Activated CD8-positive, alpha-beta T cell treated with anti-CD3 and anti-CD28 coated beads, Interleukin-2, amount 10 ng/mL, durations not matched to agents 7 days and 5 days (primary cell): ENCODE measurements at places on chromosomes 11 and 22. TPM values are rescaled to one million over a fixed set of nuclear protein-coding genes. Genes with fewer than 3 reads are reported as not detected.

The OLFML1 gene
- not detected for total RNA-seq

DNA sequence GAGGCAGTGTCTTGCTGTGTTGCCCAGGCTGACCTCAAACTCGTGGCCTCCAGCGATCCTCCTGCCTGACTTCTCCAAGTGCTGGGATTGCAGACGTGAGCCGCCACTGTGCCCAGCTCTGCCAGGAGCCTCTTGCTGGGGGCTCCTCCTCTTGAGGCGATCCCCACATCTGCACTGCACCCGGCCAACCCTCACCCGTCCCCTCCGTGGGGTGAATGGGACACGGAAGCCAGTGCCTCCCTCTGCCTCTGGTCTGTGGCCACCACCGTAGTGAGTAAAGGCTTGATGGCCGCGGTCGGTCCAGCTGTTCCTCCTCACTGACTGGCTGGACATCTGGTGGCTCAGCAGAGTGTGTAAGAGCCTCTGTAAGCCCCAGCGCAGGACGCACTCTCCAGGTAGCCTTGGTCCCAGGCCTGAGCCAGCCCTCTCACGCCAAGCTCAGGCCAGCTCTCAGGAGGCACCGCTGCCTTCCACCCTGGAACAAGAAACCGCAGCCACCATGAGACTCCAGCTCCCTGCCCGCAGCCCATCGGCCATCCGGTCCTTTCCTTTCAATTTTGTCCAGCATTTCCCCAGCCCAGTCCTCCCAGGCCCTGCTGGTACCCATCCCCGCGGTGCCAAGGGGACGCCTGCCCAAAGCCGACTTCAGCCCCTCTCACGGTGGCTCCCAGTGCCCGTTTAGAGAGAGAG, 100.3 kb downstream of the BRD1 start:
- no peak overlapping the region for H3K27ac ChIP-seq
- H3K4me1 ChIP-seq, result peaks cover 20% of the 10 kb centered on the region
- no peak for DNase-seq
- no peaks in the 10 kb centered on the region for H3K36me3 ChIP-seq

DNA sequence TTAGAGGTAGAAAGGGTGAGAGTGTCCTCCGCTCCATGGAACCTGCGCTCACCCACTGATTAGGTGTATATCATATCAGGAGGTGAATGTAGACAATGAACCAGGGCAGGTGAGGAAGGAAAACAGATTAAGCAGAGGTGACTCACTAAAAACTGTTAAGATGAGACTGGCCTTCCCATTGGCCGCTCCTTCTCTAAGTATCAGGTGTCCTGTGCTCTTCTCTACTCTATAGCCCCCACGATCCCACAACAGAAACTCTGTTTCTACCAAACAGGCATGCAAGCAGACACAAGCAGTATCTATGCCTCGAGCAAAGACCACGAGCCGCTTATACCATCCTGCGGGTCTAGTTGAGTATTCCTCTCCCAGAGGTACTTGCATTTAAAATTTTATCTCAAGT, 103.1 kb downstream of the SNX19 start:
- H3K27ac ChIP-seq, result no peak overlapping the region
- H3K4me1 ChIP-seq, result no peaks in the 10 kb centered on the region
- DNase-seq, result no peak
- no peaks in the 10 kb centered on the region for H3K36me3 ChIP-seq

GRCh38 chr11:120043328-120043945, 94.5 kb downstream of the TRIM29 start:
- no peak overlapping the region for H3K4me3 ChIP-seq
- DNase-seq, result no peak
- H3K27ac ChIP-seq, result no peak overlapping the region
- peaks cover 11% of the 10 kb centered on the region for H3K27me3 ChIP-seq

GRCh38 chr11:44550123-44550522, 15.3 kb upstream of the CD82 start:
- H3K27ac ChIP-seq, result no peak overlapping the region
- no peak for DNase-seq
- no peaks in the 10 kb centered on the region for H3K36me3 ChIP-seq
- peaks cover 9% of the 10 kb centered on the region for H3K27me3 ChIP-seq
- H3K4me1 ChIP-seq, result no peaks in the 10 kb centered on the region

DNA sequence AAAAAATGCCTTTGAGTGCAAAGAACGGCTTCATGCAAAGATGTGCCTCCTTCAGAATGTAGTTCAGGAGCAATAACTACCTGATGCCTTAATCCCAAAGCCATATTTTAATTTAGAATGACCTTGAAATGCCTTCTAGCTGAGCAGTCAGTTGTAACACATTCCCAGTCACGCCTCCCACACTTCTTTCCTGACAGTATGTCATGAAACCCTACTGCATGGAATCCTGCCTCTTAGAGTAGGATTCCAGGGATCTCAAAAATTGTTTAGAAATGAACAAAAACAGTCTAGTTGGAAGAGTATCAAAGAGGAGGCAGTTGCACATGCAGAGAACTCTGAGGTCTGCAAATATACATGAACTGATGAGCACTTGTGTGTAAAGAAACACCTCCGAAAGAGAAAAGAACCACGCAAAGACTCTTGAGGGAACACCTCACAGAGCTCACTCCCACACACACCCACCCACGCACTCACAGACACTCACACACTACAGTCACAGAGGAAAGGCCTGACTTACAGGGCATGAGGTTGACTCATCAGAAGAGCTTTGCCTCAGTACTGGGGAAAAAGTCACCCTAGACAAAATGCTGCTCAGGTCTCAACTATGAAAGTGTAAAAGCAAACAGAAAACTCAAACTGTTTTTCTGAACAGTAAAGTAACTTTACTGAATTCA, 77.4 kb downstream of the GGTLC2 start:
- H3K27me3 ChIP-seq, result peaks cover 14% of the 10 kb centered on the region
- no peak overlapping the region for H3K27ac ChIP-seq
- DNase-seq, result peak; percentile 33
- H3K36me3 ChIP-seq, result no peaks in the 10 kb centered on the region

- H3K36me3 ChIP-seq, result peaks cover 2% of the 10 kb centered on the region
- H3K4me3 ChIP-seq, result no peak overlapping the region
- peaks cover 30% of the 10 kb centered on the region for H3K4me1 ChIP-seq
Measured at GRCh38 chr11:128424271-128424711, 163.1 kb downstream of the ETS1 start.

- no peaks in the 10 kb centered on the region for H3K27me3 ChIP-seq
- H3K36me3 ChIP-seq, result no peaks in the 10 kb centered on the region
- no peak for DNase-seq
- no peak overlapping the region for H3K4me3 ChIP-seq
- H3K4me1 ChIP-seq, result no peaks in the 10 kb centered on the region
Measured at GRCh38 chr22:43567691-43568324, 156.0 kb downstream of the MPPED1 start.
